ENCODE measurements at places on chromosomes 5 and 9. TPM values are rescaled to one million over a fixed set of nuclear protein-coding genes. Genes with fewer than 3 reads are reported as not detected.

Gene GRM6
- not detected for total RNA-seq

Gene PTTG1
- 140 TPM for total RNA-seq

Gene FTMT
- total RNA-seq: not detected

Gene LCN1
- not detected for total RNA-seq

Gene WDR38
- not detected for total RNA-seq

Gene SLC6A19
- total RNA-seq: not detected

Gene ZNF474
- total RNA-seq: not detected

Gene GMCL2
- not detected for total RNA-seq

Gene TRIM36
- 0.13 TPM for total RNA-seq

Gene FPGS
- total RNA-seq: 91.5 TPM

Gene NIM1K
- total RNA-seq: 0.61 TPM

Gene C6
- not detected for total RNA-seq

Gene OTP
- not detected for total RNA-seq

Gene ARID3C
- 0.34 TPM for total RNA-seq

Gene LYRM7
- total RNA-seq: 16.3 TPM

Gene ANKRD20A1
- total RNA-seq: 2.0 TPM

Gene MLANA
- total RNA-seq: not detected

Gene IL13
- total RNA-seq: 1.4 TPM

Gene CBY3
- 0.55 TPM for total RNA-seq

Gene EGR1
- total RNA-seq: 10.1 TPM

Gene IFNA13
- not detected for total RNA-seq

All from activated CD8-positive, alpha-beta T cell treated with anti-CD3 and anti-CD28 coated beads, Interleukin-2, amount 10 ng/mL, durations not matched to agents 7 days and 5 days (primary cell).